ENCODE measurements at places on chromosomes 5 and 9.

DNA sequence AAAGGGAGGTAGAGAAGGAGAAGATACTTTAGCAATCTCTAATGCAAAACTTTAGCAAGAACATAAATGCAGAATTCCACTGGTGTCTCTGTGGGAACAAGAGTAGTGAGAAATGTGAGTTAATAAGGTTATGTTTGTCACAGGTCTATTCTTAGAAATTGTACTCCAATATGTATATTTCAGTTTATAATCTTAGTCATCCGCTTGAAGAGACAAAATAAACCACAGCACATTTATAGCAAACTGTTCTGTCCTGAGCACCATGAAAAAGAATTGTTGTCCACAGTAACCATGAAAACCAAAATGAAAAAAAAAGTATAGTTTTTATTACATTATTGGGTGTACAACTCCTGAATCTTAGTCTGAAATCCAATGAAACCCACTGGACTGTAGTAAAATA, 93.6 kb upstream of the TSLP start:
- no peak for DNase-seq

GRCh38 chr9:7794196-7794595, 5.4 kb downstream of the DMAC1 start:
- DNase-seq, result no peak

DNA sequence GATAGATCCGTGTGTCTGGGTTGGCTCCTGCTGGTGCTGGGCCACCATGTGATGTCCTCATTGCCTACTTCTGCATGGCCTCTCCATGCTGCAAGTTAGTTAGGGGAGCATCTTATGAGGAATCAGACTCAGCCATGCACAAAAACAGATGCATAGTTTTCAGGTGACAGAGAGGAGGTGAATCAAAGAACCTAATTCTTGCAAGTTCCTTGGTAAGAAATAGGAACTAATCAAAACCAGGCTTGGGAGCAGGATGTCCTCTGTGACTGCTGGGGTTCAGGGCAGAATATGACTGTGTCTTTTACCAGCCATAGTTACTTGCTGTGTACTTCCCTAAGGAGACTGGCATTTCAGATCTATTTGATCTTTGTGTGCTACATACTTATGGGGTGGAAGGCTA, 61.6 kb downstream of the C9orf152 start:
- no peak for DNase-seq

GRCh38 chr5:147673266-147673665, 109.3 kb downstream of the JAKMIP2 start:
- no peak for DNase-seq

DNA sequence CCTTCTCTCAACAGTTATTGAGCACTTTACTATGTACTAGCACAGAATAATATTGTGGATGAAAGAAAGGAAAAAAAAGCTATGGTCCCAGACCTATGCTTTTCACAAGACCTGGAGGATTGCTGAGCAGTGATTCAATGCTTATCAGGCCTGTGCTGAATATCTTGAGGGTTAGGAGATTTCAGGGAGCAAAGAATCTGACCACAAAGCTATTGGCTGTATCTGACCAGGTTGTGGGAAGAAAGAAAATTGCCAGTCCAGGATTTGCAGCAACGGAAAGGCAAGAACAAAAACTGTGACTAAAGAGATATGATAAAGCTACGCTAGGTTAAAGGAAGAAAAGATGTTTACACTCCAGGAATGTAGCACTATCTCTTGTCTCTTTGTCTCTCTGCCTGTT, 14.9 kb upstream of the MACIR start:
- peak; percentile 40 for DNase-seq

- DNase-seq, result peak; percentile 54
These were observed 80.1 kb downstream of the COL15A1 start for GRCh38 chr9:99023831-99024230.

DNA sequence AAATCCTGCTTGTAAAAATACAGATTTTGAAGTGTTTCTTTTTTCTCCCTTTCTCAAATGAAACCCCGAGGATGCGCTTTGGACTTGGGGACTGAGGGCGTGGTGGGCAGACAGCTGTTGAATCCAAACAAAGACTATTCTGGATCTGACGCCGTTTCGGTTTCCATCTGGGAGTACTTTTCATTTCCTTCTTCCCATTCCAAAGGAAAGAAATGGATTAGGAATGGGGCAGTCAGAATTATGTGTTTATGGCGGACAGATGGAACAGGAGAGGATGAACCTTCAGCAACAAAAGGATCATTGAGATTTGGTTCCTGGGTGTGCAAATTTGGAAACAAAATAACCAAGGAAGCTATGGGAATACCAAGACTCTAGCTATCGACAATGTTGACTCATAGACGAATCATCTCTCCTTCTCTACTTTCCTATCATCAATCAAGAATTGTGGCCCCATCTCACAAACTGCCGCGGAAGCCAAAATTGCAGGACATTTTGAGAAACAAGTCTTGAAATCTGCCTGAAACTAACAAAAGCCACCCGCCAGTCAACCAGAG, 300.6 kb downstream of the PARP8 start:
- DNase-seq, result no peak

GRCh38 chr5:154485850-154486426, 7.9 kb upstream of the HAND1 start:
- no peak for DNase-seq

GRCh38 chr5:116864838-116865190, 290.2 kb upstream of the SEMA6A start:
- no peak for DNase-seq

DNA sequence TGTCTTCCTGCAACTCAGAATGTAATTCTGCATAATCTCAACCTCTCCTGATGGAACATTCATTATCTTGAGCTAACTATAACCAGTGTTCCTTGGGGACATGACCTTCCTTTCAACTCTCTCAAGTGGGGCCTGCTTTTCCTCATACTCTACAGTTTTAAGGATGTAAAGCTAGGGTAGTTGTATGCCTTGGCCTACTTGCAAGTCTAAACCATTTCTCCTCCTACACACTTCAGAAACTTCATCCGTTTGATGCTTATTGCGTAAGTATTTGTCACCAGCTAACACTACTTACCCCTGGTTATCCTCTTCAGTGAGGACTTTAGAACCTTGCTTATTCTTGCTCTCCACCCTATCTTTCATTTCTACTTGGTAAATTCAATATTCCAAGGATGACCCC, 548.9 kb downstream of the HINT1 start:
- DNase-seq, result peak; percentile 9

GRCh38 chr9:35829764-35830096, 702 bp downstream of the TMEM8B start:
- no peak for DNase-seq

DNA sequence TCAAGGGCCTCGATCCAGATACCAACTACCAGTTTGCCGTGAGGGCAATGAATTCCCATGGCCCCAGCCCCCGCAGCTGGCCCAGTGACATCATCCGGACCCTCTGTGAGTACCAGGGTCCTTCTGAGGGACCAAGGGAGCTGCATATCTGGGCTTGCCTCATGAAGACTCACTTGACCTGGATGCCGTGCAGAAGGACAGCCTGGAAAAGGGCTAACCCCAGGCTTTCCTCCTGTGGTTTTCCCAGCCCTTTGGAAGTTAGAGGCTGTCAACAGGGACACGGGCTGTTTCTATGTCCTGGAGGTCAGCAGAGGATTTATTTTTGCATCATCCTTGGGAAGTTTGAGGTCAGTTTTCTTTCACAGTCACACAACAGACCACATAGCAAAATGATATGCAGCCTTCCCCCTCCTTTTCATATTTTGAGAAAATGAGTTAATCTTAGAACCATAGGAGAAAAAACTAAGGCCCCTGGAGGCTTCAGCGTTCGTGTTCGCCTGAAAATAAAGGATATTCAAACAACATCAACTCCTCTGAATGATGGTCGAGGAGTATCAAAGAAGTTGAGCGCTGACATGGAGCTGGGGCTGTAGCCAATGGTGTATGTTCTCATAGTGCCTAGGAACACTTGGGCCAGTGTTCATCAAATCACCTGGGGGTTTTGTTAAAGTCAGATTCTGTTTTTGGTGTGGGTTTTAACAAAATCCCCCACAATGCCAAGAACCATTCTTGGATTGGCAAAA, 112.2 kb downstream of the EGFLAM start:
- DNase-seq, result no peak

- DNase-seq, result no peak
These were observed 7.5 kb downstream of the GABRB2 start for GRCh38 chr5:161539016-161539415.

GRCh38 chr9:136323371-136323789, 4.0 kb upstream of the GPSM1 start:
- no peak for DNase-seq

DNA sequence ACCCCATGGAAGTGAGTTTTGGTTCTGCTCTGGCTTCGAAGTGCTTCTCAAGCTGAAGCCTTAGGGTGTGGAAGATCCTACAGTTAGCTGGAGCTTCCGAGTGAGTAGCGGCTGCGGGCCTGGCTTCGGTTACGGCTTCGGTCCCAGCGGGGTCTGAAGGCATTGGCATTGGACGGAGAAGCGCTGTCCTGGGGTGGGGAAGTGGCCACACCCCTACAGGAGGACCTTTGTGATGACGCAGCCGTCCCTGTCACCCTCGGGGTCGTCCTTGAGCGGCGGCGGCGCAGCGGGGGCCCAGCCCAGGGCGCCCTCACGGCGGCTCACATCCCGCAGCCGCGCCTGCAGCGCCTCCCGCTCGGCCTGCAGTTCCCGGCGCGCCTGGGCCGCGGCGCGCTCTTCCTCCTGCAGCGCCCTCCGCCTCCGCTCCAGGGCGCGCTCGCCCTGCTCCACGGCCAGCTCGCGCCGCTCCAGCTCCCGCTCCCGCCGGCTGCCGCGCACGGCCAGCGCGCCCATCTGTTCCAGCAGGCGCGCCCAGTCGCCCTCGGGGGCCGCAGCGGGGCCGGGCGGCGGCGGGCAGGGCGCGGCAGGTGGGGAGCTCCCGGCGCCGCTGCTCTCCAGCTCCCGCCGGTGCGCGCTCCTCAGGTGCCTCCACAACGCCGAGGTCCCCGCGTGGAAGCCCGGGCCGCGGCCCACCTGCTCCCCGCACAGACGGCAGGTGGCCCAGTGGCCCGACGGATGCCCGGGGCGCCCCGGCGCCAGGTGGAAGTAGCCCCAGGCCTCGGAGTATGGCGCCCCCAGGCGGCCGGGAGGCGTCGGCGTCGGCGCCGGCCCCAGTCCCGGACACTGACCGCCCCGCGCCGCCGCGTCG, 9.9 kb downstream of the ZBED3 start:
- DNase-seq, result peak; percentile 59

GRCh38 chr5:143992496-143992895, 178.0 kb downstream of the YIPF5 start:
- DNase-seq, result no peak

DNA sequence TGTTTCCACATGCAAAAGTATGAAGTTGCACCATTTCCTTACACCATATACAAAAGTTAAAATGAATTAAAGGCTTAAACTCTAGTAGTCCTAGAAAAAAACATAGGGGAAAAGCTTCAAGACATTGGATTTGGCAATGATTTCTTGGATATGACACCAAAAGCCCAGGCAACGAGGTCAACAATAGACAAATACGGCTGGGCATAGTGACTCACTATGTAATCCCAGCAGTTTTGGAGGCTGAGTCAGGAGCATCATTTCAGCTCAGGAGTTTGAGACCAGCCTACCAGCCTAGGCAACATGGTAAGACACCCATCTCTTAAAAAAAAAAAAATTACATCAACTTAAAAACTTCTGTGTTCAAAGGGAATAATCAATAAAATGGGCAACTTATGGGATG, 30.9 kb upstream of the SREK1 start:
- peak; percentile 87 for DNase-seq

DNA sequence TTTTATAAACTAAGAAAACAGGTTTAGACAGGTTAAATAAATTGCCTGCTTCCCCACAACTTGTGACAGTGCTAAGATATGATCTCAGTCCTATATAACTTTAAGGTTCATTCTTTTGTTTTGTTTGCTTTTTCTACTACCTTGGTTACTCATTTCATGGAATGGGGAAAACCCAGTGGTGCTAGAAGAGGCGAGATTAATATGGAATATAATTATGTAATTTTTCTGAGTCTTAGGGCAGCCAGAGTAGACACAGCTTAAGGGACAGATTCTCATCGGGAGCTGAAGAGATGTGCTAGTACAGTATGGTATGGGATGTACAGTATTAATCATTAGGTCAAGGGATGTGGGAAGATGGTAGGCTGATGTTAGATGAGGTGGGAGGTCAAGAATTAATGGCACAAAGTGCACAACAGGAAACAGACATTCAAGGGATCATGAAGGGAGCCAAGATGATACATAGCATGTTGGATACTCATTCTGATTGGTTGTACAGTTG, 6.2 kb downstream of the TRIM32 start:
- peak; percentile 12 for DNase-seq

DNA sequence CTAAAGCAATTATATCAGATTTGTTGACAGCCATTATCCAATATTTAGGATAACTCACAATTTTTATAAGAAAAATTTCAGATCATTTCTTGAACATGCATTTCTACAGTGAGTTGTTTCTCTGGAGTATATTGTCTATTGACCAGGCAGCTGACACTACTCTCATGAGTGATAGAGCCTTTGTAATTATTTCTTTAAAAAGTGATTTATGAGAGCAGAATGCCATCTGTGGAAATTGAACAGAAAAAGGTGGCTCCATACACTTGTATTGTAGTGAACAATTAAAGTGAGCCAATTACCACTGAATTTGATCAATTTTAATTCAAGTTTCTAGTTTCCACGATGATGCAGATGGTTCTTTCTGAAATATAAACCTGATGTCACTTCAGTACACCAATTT, 855.4 kb downstream of the TAF11L14 start:
- DNase-seq, result no peak

DNA sequence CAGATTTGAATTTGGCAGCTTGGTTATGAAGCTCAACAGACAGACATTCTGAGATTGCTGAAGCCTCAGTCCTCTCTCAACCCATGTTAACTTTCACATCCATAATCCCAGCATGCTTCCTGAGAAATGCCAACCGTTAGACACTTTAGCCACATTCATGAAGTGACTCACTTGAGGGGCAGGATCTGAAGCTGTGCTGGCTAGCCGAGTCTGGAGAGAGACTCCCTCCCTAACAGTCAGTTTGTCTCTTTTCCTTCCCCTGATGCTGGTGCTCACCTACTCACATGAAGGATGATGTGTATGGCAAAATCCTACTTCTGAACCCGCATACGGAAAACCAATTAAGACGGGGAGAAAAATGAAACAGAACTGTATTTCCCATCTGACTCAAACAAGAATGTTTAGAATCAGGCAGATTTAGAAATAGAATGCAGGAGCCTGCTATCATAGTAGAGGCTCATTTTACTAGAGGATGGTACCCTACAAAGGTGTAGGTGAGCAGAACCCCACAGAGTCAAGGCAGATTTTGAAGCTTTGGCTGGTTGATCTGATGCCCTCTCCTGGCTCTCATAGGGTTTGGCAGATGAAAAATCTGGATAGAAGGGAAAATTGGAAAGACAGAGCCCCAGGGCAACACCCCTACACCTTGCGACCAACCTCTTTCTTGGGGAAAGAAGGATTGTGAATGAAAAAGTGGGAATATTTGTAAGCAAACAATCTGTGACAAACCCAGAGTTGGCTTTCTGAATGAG, 150.9 kb upstream of the LHFPL2 start:
- DNase-seq, result peak; percentile 38
